ENCODE measurements at places on chromosomes 16 and 17. TPM values are rescaled to one million over a fixed set of nuclear protein-coding genes. Genes with fewer than 3 reads are reported as not detected.

Gene SMPD3
- total RNA-seq: 4.1 TPM

Gene CLN3
- 53.4 TPM for total RNA-seq

- no peaks in the 10 kb centered on the region for H3K4me1 ChIP-seq
- H3K4me3 ChIP-seq: no peak overlapping the region
- DNase-seq: no peak
- no peaks in the 10 kb centered on the region for H3K36me3 ChIP-seq
- no peaks in the 10 kb centered on the region for H3K27me3 ChIP-seq
Observed at GRCh38 chr16:49021136-49021535, 260.5 kb downstream of the CBLN1 start.

DNA sequence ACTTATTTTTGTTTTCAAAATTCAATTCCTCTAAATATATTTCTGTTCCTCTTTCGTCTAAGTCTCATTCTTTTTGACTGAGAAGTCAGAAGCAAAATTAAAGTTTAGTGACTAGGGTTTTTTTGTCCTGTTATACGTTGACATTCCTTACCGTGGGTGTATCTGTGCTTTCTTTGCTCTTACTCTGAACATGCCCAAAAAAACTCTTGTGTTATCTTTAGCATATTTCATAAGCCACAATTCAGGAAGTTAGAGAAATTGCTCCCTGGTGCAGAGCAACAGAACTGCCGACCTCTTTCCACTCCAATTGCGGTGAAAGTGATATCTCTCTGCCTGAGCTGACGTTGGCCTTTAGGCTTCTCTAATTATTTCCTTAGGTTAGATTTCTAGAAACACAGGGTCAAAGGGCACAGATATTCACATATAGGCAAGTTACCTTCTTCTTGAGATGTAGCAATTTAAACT lies 65.7 kb downstream of the CENPV start:
- H3K4me1 ChIP-seq: peaks cover 48% of the 10 kb centered on the region
- H3K27me3 ChIP-seq: no peaks in the 10 kb centered on the region
- H3K27ac ChIP-seq: peak overlapping the region; percentile 86
- H3K36me3 ChIP-seq: peaks cover 14% of the 10 kb centered on the region

Gene CD300LB
- total RNA-seq: not detected

DNA sequence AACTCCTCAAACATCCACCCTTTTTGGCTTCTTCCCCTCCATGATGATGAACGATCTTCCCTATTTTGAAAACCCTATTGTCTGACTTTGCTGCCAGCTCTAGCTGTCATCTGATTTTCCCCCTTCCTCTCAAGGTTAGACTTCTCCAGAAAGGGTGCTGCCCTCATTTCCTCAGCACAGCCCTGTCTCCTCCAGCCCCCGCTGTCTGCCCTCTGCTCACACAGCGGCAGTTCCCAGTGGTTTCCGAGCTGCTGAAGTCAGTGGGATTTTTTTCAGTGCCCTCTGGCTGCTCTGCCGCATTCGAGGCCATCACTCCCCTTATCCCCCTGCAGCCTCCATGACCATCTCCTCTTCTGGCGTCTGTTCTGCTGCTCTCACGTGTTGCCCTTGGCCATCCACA lies 26.6 kb upstream of the C17orf107 start:
- no peak overlapping the region for H3K27ac ChIP-seq
- H3K36me3 ChIP-seq: peaks cover 5% of the 10 kb centered on the region
- no peak for DNase-seq
- H3K4me3 ChIP-seq: no peak overlapping the region
- peaks cover 5% of the 10 kb centered on the region for H3K4me1 ChIP-seq

Gene TMEM238L
- not detected for total RNA-seq

DNA sequence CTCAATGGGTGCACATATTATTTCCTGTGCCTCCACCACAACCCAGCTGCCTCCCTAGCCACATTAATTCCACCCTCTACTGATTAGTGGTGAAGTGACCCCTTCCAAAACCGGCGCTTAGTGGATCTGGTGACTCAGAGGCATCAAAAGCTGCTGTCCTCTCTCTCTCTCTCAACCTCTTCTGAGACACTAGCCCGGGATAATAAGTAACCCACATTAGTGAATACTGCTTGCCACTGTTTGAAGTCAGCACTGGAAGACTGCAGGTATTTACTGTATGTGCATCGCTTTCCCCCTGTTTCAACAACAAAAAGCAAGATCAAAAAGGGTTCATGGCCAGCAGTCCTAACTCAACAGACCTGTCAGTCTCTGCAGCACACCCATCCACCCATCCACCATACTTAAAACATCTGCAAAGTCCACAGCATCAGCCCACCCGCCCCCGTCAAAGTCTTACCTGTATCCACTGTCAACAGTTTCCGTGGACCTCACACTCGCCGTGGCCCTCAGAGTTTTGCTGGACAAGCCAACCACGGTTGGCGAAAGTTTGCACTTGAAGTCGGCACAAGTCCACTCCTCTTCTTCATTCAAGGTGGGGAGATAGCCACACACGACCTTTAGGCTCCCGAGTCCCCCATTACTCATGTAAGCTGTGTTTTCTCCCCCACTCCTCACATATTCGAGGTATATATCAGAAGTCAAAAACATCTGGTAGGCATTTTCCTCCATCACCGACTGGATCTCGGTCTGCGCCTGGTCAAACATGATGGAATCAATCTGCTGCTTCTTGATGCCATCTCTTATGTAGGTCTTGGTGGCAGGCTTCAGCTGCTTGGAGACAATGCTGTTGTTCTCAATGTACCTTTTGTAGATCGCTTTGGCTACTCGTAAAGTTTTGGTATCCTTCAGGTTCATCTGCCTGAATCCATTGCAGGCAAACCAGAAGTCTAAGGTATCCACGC lies 3.8 kb downstream of the AXIN2 start:
- no peak overlapping the region for H3K4me3 ChIP-seq
- H3K27ac ChIP-seq: no peak overlapping the region
- peaks cover 28% of the 10 kb centered on the region for H3K4me1 ChIP-seq
- peaks cover 18% of the 10 kb centered on the region for H3K27me3 ChIP-seq

Gene ICAM2
- total RNA-seq: 113 TPM

Gene IL34
- total RNA-seq: not detected

Gene NPIPB9
- total RNA-seq: 2.5 TPM

DNA sequence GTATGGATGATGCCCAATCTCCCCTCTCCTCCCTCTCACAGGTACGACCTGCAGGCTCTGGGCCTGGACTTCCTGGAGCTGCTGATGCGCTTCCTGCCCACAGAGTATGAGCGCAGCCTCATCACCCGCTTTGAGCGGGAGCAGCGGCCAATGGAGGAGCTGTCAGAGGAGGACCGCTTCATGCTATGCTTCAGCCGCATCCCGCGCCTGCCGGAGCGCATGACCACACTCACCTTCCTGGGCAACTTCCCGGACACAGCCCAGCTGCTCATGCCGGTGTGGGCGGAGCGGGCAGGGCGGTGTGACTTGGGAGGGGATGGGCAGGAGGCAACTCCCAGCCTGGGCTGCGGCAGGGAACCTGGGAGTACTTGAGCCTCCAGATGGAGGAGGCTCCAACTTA lies 18.1 kb downstream of the SPATA32 start:
- DNase-seq: no peak
- peaks cover 57% of the 10 kb centered on the region for H3K4me1 ChIP-seq
- no peaks in the 10 kb centered on the region for H3K27me3 ChIP-seq
- peak overlapping the region; percentile 79 for H3K27ac ChIP-seq
- no peak overlapping the region for H3K4me3 ChIP-seq
